ENCODE measurements at places on chromosomes 12 and 14.

- peak; percentile 29 for DNase-seq
These were observed 37.8 kb upstream of the OR4E1 start for GRCh38 chr14:21711360-21711961.

DNA sequence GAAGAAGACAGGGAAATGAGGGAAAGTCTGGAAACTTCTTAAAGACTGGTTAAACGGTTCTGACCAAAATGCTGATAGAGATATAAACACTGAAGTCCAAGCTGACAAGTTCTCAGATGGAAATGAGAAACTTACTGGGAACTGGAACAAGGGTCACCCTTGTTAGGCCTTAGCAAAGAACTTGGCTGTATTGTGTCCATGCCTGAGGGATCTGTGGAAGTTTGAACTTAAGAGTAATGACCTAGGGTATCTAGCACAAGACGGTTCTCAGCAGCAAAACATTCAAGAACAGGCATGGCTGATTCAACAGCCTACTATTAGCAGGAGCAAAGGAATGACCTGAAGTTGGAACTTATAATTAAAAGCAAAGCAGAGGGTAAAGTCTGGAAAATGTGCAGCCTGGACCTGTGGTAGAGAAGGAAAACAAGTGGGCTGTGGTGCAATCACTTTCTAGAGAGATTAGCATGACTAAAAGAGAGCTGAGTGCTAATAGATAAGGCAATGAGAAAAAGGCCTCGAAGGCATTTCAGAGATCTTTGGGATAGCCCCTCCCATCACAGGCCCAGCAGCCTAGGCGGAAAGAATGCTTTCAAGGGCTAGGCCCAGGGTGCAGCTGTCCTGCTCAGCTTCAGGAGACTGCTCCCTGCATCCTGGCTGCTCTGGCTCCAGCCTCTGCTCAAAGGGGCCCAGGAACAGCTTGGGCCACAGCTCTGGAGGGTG, 60.3 kb downstream of the ATP2B1 start:
- DNase-seq: no peak

GRCh38 chr12:19304149-19304750, 135.0 kb upstream of the AEBP2 start:
- DNase-seq: no peak

DNA sequence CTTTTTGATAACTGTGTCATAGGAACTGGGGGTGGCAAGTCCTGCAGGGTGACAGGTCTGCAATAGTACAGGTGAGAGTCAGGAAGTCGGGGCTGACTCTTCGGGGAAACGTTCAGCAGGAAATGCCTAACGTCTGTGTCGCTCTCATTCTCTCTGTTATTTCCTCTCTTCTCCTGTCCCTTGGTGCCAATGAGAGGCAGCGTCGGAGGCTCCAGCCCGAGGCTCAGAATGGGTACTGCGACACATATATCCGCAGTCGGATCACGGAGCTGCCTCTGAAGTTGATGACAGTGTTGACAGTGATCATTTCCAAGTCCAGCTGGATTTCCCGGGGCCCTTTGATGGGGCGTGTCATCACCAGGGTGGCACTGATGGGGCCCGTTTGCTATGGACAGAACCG, 2.7 kb upstream of the TC2N start:
- no peak for DNase-seq

GRCh38 chr12:2149091-2149490, 96.3 kb downstream of the CACNA1C start:
- no peak for DNase-seq

GRCh38 chr14:90553921-90554336, 157.1 kb downstream of the CALM1 start:
- no peak for DNase-seq

DNA sequence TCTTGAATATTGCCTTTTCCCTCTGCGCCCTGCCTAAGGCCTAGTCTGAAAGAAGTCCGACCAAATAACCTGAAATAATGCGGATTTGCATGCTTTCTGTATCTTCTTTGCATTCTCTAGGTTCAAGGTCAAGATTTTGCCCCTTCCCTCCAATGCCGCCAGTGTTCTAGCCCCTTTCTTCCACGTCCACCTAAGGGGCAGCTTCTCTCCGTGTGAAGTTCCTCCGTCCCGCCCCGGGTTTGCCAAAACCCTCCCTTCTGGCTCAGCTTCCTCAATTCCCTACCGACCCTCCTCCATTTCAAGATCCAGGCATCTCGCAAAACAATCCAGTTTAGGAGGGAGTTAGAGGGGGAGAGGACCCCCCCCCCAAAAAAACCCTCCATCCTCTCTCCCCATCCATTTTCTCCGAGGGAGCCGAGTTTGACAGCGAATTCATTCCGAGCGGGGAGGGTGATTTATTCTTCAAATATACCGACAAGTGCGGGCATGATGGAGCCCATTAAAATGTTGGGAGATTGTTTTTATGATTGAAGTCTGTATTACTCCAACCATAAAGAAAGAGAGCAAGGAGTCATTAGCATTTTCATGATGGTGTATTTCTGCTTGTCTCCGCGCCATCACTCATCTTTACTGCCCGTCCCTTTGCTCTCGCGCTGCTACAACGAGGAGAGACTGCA, 20.9 kb upstream of the ATP5MC2 start:
- no peak for DNase-seq

DNA sequence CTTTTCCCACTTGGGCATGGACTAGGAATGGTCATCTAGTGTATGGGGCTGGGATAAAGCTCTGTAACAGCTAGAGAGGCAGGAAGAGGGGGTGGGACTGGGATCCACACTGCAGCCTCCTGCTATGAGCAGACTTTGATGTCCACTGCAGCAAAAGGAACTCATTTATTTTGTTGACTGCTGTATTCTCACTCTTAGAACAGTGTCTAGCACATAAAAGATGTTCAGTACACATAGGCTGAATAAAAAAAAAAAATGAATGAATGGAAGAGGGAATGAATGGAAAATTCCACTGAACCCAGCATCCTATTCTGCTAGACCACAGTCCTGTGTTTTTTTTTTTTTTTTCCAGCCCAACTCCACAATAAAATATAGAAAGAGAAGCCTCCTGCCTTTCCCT, 106.2 kb upstream of the NOS1 start:
- no peak for DNase-seq

- DNase-seq: no peak
These were observed 17.9 kb upstream of the TCL1B start for GRCh38 chr14:95668235-95668772.

DNA sequence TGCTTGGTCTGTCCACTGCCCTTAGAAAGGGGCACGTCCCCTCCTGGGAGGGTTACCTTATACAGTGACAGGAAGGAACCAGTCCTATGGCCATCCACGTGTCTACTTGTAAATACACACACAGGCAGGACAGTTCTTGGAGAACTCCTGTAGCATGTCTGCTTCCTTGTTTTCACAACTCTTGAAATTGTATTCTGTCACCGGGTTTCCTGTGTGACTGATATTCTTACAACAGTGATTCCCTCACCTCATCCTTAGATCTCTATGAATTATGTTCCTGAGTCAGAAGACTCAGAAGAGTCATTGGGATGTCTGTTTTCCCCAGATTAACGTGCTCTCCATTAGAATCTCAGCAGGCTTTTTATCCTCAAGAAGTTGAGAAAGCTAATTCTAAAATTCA, 44.1 kb upstream of the DYNC1H1 start:
- DNase-seq: no peak

GRCh38 chr12:52648012-52648550, 3.9 kb downstream of the KRT2 start:
- DNase-seq: no peak

DNA sequence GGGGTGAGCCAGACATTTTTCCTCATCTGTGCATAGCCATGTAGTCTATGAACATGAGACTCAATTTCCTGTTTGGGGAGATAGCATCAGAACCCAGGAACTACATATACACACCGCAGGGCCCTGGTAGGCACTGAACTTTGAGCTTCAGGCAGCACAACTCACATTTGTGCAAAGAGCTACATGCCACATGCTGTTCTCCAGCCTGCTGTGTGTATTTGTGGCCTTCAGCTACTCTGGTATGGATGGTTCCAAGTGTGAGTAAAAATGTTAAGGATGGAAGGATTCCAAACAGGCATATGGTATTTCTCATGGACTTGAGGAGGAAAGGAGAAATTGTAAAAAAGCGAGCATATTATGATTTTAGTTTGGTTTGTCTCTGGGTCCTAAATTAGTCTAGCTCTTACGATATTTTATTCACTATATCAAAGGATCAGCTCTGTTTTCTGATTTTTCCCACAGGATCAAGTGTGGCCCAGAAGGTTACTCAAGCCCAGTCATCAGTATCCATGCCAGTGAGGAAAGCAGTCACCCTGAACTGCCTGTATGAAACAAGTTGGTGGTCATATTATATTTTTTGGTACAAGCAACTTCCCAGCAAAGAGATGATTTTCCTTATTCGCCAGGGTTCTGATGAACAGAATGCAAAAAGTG, 422.4 kb upstream of the OR4E1 start:
- DNase-seq: no peak

GRCh38 chr12:70255311-70255710, 12.1 kb downstream of the CNOT2 start:
- DNase-seq: no peak

- DNase-seq: no peak
These were observed 61.1 kb upstream of the PTPRB start for GRCh38 chr12:70698345-70698744.

GRCh38 chr14:91568626-91569025, 58.5 kb upstream of the PPP4R3A start:
- DNase-seq: no peak

- no peak for DNase-seq
These were observed 50.9 kb upstream of the E2F7 start for GRCh38 chr12:77116277-77116676.

DNA sequence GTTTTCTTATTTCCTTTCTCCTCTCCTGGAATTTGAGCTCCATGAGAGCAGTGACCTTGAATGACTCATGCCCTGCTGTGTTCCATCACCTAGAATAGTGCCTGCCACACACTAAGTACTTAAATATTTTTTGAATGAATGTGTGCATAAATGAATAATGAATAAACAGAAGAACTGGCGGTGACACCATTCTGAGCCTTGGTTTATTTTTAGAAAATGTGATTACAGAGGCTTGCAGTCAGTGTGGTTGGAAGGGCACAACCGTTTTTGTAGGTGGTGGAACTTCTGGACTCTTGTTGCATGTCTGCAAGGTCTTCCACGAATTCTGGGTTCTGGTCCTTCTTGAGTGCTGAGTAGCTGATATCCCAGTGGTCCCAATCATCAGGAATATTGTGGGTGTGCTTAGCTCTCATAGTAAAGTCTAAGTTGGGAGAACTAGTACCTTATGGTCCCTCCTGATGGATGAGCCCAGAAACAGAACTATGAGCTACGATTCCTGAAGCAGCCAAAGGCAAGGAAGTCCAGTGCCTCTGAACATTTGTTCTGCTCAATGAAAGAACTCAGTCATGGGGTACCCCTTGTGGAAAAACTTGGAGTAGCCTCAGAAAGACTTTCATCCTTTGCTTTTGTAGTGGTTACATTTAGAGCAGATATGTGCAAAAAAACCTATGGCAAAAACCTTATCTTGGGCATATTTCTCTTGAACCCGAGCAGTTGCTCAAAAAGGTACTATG, 28.8 kb upstream of the BHLHE41 start:
- DNase-seq: no peak

- no peak for DNase-seq
These were observed 15.8 kb downstream of the NGDN start for GRCh38 chr14:23485326-23485725.

DNA sequence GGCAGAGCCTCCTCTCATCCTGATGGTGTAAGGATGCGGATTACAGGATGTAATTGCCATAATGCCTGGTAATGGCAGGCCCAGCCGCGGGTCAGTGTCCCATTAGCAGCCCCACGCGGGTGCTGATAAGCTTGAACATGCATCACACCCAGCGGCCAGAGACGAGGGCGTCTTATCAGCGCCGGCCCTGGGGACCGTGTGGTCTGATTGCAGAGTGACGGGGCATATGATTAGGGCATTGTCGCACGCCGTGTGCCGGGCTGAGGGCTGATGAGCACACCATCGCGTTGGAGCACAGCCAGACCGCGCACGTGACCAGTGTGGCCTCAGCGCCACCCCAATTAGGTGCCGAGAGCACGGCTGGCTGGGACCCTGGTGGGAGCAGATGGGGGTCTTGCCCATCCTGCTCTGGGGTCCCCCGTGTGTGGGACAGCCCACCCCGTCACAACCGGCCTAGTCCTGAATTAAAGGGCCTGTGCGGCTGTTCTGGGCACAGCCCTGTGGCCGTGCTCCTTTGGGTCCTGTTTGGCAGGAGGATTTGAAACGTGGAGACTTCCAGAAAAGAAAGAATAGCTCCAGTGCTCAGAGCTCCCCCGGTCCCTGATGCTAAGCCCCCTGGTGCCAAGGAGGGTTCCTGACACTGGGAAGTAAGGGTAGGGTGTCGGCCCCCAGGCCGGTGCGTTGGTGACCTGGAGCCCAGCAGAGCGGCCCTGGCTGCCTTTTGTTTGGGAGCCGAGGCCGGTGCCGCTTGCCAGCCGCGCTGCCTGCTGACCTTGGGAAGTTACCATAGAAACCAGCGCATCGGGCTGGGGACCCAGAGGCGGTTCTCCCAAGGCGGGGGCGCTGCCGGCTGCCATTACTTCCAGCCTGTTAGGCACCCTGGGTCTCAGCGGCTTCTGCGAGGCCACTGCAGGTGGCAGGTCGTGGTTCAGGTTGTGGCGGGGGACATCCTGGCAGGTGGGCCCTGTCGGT, 20.7 kb downstream of the KIF26A start:
- DNase-seq: peak; percentile 95

- no peak for DNase-seq
These were observed 13.0 kb downstream of the PELI2 start for GRCh38 chr14:56131004-56131864.

DNA sequence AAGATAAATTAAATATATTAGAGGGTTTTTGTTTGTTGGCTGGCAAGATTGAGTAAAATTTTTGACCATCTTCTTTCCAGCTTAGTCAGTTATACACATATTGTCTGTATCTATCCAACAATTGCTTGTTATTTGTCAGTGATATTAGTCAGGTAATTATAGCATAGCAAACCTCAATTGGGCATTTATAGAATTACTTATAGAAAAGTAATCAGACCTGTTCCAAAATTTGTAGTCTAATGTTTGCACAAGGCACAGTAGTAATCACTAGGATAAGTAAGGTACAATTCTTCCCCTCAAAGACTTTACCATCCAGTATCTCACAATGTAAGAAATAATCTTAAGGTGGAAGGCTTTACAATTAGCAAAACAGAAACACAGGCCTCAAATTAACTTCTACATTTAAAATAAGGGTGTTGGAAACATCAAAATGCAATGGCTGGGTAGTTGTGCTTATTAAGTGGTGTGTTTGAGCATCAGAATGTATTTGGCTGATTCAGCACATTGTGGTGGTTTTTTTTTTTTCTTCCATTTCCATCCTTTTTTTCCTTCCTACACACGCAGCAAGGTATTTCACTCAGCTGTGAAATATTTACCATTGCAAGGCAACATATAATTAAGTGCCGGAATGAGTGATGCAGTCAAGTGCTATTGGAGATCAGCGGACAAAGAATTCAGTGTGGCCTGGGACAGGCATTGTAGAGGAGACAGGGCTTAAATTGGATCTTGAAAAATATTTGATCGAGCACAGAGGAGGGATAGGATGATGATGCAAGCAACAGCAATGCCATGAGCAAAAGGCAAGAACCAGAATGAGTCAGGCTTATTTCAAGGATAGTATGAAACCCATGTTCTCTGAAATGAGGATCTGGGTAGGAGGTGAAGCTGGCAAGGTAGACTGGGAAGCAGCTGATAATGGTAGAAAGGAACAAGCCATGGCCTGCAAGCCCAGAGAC, 178.2 kb downstream of the AKAP6 start:
- DNase-seq: no peak

All from retina (tissue), 1 donor.